ENCODE measurements at places on chromosomes 16 and 17. TPM values are rescaled to one million over a fixed set of nuclear protein-coding genes. Genes with fewer than 3 reads are reported as not detected.

SLC13A5 gene
- not detected for total RNA-seq

SOX9 gene
- total RNA-seq = 0.07 TPM

SMURF2 gene
- 331 TPM for total RNA-seq

SNAI3 gene
- total RNA-seq = 0.13 TPM

REXO5 gene
- total RNA-seq = 12.1 TPM

PMFBP1 gene
- total RNA-seq = 0.14 TPM

DNAI2 gene
- not detected for total RNA-seq

SPN gene
- not detected for total RNA-seq

EVPLL gene
- total RNA-seq = not detected

GCGR gene
- total RNA-seq = not detected

LLGL2 gene
- total RNA-seq = 4.0 TPM

CTF1 gene
- total RNA-seq = 0.13 TPM

LYRM1 gene
- total RNA-seq = 47.7 TPM

NETO2 gene
- 74.2 TPM for total RNA-seq

ELMO3 gene
- total RNA-seq = 0.93 TPM

MYADML2 gene
- not detected for total RNA-seq

SLC35G6 gene
- not detected for total RNA-seq

DRG2 gene
- total RNA-seq = 36.6 TPM

EPX gene
- not detected for total RNA-seq

PDIA2 gene
- 0.29 TPM for total RNA-seq

CDK5RAP3 gene
- 38.2 TPM for total RNA-seq
